NCI-H774 (cell line): ENCODE measurements at places on chromosomes 3 and 15.

GRCh38 chr3:105564546-105565288 lies 198.0 kb downstream of the ALCAM start:
- DNase-seq = no peak

DNA sequence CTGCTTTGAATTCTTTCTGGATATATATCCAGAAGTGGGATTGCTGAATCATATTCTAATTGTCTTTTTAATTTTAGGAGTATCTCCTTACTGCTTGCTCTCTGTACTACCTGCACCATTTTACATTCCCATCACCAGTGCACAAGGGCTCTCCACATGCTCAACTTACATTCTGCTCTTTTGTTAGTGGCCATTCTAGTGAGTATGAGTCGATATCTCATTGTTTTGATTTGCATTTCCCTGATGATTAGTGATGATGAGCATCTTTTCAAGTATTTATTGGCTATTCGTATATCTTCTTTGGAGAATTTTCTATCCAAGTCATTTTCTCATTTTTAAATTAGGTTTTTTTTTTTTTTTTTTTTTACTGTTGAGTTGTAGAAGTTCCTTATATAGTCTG lies 29.5 kb downstream of the PFN2 start:
- DNase-seq = no peak

- DNase-seq = no peak
Measured at GRCh38 chr3:193508108-193508507, 46.6 kb downstream of the ATP13A4 start.

DNA sequence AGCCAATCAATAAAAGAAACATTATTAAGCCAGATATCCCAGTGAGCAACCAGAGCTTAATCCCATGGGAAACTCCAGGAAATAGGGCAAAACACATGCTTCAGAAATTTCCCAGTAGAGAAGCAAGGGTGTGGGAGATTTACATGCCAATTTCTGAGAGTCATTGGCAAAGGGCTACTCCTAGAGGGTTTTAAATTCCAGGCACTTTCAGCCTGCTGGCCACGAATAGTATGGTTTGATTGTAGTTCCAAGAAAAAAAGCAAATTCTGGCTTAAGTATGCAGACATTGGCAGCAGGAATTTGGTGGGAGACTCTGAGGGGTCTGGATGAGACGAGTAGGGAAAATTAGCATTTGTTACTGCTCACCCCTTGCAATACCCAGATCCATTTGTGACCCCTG lies 402.1 kb upstream of the SUCLG2 start:
- DNase-seq = no peak

DNA sequence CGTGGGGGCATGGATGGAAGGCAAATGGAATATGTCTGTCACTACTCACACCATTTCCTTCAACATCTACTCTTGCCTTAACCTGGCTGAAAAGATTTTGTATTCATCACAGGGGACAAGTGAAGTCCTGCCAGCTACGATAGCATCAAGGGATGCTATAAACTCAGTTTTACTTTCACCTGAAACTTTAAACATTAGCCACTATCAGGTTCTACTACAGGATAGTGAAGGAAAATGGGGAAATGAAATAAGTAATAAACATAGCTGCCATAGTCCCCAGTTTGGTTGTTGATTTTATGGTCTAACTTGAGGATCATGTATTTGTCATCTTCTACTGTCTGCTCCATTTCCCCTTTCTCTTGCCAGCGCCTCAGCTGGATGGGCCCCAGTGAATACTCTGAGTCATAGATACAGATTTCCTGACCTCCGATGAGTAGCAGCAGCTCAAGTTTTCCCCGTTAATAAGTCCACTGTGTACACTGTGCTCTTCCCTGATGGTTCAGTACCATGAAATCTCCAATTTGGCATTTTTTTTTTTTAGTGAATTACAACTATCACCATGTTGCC lies 338.2 kb upstream of the SLCO3A1 start:
- no peak for DNase-seq

- no peak for DNase-seq
Measured at GRCh38 chr3:194462936-194463335, 23.9 kb downstream of the ATP13A3 start.

DNA sequence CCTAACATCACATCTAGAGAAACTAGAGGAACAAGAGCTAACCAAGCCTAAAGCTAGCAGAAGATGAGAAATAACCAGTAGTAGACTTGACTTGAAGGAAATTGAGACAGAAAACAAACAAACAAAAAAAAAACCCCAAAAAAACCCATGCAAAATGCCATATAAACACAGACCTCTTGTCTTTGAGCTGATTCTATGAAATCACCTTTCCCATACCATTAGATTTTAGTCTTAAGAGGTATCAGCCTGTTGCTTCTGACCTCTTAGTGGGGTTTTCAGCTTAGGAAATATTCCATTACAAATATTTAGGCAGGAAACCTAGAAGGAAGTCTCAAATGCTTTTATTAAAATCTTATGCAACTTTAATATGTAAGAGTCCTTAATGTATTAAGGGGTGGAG lies 23.9 kb upstream of the ST3GAL6 start:
- no peak for DNase-seq

- DNase-seq = no peak
Measured at GRCh38 chr3:132961991-132962390, 76.2 kb upstream of the TMEM108 start.

DNA sequence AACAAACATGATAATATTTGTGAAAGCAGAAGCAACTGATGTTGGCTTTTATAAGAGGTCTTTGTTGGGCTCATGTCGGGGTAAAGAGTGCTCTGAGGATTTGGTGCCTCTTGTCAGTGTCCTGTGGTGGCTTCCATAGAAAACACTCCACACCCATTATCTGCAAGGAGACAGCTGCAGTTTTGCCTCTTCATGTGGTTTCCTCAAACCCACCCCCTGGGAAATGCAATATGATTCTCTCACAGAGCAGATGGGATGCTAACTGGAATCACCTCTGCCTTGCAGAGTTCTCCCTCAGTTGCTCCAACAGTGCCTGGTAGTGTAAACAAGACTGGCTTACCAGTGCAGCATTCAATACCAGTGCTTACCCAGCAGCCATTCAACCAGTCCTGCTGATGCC lies 771.4 kb upstream of the CFAP20DC start:
- DNase-seq = no peak

- DNase-seq = no peak
Measured at GRCh38 chr3:160540551-160540950, 24.8 kb downstream of the KPNA4 start.

- no peak for DNase-seq
Measured at GRCh38 chr3:33989229-33989628, 190.8 kb downstream of the PDCD6IP start.

DNA sequence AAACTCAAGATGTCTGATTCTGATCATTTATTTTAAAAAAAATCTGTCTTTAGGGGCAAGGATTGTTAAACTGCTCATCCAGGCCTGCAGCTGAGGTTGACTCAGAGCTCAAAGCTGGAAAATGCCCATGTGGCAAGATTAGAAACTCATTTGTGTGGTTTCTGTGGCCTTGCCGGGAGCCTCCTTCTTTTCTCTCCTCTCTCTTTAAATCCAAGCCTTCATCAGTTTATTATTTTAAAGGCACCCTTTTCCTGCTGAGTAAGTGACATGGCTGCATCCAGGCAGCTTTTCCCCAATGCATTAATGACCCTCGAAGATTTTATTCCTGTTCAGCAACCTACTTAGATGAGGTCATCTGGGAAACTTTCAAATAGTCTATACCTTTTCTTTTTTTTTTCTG lies 221.3 kb upstream of the CDIN1 start:
- no peak for DNase-seq

- DNase-seq = no peak
Measured at GRCh38 chr3:129507181-129507831, 21.1 kb upstream of the RHO start.

DNA sequence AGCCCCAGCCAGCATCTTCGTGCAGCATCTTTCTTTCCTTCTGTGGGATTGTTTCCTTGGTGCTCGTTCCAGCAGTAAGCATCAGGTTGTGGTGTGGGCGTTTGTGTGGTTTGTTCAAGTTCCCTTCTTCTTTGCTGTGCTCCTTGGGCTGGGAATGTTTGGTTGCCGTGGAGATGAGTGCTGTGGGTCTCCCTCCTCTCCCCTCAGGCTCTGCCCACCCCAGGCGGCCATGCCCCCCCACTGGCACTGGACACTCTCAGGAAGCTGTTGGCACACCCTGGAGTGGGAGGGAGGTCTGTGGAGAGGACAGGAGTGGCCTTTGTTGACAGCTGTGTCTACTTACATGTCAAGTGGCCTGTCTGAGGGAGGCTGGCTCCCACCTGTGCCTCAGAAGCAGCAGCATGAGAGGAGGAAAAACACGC lies 46.5 kb upstream of the SACM1L start:
- DNase-seq = no peak

DNA sequence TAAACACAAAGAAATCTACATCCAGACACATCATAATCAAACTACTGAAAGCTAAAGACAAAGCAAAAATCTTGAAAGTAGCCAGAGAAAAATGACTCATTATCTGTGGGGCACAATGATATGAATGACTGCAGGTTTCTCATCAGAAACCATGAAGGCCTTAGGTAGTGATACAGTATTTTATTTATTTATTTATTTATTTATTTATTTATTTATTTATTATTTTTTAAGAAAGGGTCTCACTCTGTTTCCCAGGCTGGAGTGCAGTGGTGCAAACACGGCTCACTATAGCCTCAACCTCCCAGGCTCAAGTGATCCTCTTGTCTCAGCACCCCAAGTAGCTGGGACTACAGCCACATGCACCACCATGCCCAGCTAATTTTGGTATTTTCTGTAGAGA lies 15.2 kb downstream of the CCK start:
- DNase-seq = no peak

DNA sequence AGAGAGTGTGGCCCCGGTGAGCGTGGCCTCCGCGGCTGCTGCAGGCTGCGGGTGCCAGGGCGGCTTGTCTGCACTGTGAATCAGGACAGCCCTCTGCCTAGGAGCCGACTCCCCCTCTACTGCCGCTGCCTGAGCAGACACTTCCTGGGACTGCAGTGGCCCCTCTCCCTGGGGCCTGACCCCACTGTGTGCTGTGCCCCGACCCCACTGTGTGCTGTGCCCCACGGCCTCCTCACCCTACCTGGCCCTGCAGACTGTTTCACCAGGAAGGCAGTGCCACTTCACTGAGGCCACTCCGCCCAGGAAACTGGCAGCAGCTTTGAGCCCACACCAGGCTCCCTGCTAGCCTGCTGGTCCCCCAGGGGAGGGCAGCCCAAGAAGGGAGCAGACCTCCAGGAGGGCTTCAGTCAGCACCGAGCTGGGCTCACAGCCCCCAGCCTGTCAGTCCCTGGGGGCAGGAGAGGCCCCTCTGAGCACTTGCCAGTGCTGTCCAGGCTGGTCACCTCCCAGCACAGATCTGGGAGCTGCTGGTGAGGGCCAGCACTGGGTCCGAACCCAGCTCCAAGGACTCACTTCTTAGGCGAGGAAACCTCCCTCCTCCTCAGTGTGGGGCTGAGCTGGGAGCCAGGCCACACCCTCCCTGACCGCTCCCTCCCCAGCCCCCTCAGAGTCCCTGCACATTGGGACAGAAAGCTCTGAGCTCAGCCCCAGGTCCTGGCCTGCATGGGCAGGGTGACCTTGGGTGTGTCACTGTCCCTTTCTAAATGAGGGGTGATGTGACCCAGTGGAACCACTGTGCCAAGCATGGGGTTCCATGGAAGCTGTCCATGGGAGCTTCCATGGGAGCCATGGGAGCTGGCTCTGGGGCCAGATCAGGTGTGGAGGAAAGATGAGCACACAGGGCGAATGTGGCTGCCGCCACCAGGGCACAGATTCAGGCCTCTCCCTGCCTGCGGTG lies 56.8 kb downstream of the DNAJB8 start:
- no peak for DNase-seq

- DNase-seq = no peak
Measured at GRCh38 chr3:13517253-13517977, 31.5 kb upstream of the FBLN2 start.

- no peak for DNase-seq
Measured at GRCh38 chr15:44243141-44243540, 45.4 kb upstream of the GOLM2 start.

- DNase-seq = no peak
Measured at GRCh38 chr3:182078929-182079328, 367.2 kb downstream of the SOX2 start.

- DNase-seq = no peak
Measured at GRCh38 chr3:101970905-101971304, 121.6 kb downstream of the NFKBIZ start.

- DNase-seq = no peak
Measured at GRCh38 chr3:18891641-18892040, 256.7 kb upstream of the KCNH8 start.

DNA sequence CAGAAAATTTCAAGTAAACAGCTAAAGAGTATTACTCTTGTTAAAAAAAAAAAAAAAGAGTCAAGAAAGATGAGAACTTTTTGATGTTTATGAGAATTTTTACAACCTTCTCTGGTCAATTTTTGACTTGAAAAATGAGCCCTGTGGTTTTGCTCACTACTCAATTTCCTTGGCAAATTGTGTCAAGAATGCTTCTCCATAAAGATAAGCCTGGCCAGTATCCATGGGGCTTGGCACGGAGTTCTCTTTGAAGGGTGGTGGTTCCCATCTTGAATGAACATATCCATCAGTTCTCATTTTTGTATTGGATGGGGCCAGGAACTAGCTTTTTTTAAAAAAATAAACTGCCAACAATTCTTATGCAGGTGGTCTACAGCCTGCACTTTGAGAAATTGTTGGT lies 179.9 kb downstream of the RYR3 start:
- no peak for DNase-seq

GRCh38 chr3:148914936-148915690 lies 50.0 kb downstream of the CPA3 start:
- no peak for DNase-seq

DNA sequence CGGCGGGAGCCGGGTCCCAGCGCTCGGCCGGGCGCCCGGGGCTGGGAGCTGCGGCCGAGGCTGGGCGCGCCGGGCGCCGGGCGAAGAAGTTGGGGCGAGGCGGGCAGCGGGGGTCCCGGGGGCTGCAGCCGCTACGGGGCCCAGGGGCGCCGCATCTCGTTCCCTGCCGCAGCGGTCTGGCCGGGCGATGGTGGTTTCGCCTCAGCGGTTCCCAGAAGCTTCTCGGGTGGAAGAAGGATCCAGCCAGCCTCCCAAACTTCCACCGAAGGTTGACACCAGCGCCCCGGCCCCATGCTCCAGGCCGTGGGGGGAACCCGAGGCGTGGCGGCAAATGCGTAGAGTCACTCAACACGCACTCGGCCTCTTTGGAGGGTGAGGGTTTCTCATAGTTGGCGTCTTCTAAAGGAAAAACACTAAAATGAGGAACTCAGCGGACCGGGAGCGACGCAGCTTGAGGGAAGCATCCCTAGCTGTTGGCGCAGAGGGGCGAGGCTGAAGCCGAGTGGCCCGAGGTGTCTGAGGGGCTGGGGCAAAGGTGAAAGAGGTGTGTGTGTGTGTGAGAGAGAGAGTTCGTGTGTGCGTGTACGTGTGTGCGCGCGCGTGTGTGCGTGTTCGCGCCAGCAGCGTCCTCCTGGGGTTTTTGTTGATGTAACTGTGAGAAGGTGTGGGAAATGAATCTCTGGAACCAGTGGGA lies 940 bp downstream of the BOC start:
- no peak for DNase-seq

DNA sequence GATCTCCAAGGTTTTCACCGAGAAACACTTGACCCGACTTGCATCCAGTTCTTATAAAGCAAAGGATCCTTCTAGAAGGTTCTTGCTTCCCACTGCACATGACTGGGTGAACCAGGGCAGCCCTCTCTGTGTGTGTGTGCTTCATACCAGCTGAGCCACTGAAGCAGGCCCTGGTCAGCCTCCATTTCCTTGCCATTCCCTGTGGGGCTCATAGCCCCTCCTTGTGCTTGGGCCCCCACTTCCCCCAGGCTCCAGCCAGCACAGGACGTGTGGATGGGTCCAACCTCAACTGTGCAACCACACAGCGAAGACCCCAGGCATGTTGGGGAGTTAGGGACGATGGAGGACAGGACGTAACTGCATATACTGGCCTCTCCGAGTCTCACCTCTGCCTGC lies 15.5 kb downstream of the KLF15 start:
- no peak for DNase-seq
